NCI-H446 treated with DMSO at 0.1 percent for 48 hours (cell line): ENCODE measurements at places on chromosomes 12 and 14.

DNA sequence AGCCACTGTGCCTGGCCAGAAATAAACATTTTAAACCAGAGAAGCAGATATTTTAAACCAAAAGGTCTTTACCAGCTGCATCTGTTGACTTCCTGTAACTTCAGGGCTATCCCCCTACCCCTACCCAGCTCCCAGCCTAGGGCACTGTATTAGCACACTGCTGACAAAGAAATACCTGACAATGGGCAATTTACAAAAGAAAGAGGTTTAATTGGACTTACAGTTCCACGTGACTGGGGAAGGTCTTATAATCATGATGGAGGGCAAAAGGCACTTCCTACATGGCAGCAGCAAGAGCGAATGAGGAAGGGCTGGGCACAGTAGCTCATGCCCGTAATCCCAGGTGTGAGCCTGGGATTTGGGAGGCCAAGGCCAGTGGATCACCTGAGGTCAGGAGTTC, 26.0 kb downstream of the GEMIN2 start:
- DNase-seq: no peak

- no peak for DNase-seq
These were observed 27.4 kb upstream of the BATF start for GRCh38 chr14:75494896-75495295.

DNA sequence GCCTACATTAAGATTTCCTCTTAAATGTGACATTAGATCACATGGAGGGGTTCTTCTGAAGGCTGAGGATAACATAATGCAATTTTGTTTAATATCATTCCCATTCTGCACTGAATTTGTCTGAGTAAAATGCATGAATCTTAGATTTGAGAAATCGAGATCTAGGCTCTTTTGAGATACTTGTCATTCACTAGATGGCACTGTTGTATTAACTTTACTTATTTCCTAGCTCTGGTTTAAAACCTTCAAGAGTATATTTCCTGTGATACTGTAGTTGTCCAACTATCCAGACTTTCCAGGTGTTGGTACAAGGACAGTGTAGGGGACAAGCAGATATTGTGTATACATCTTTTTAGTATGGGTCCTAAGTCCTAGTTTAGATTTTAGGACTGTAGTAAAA, 91.7 kb upstream of the SEL1L start:
- peak; percentile 21 for DNase-seq

GRCh38 chr12:55653031-55653430, 16.3 kb downstream of the OR10P1 start:
- no peak for DNase-seq
